CD4-positive, alpha-beta T cell (primary cell): ENCODE measurements at places on chromosomes 12 and 14.

- DNase-seq, result peak; percentile 16
Measured at GRCh38 chr12:49109641-49110463, 795 bp downstream of the LMBR1L start.

GRCh38 chr12:52860102-52860823 is 11.5 kb upstream of the KRT78 start:
- DNase-seq, result no peak

- DNase-seq, result no peak
Measured at GRCh38 chr12:104314242-104314614, 10.7 kb downstream of the EID3 start.

- DNase-seq, result no peak
Measured at GRCh38 chr14:44995196-44995595, 33.2 kb downstream of the TOGARAM1 start.

GRCh38 chr12:21797539-21797938 is 23.0 kb upstream of the KCNJ8 start:
- no peak for DNase-seq

GRCh38 chr12:111112311-111113098 is 192.1 kb upstream of the MYL2 start:
- no peak for DNase-seq

DNA sequence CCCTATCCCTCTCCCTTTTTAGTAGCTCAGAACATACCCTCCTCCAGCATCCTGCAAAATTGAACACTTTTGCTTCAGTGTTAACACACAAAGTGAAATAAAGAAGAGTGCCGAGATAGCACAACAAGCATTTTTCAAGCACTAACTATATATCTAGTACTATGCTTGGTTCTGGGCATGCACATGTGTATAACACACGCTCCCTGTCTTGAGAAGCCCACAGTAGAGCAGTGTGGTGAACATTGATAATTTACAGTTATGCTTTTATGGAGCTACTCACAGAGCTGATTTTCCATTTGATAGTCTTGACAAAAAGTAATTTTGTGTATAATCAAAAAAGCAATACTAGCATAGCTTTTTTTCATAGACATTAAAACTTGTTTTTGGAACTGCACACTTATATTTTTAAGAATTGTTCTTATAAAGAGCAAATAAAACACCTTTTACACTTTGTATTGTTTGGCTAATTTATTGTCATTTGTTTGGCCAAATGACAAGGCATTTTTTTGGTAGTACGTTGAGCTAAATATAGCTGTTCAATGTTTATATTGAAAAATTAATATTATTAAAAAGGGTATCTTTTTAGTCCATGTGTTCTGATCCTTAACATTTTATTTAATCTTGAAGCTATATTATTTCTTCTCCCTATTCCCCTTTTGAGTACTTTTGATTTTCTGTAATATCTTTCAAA is 39.7 kb downstream of the LEMD3 start:
- DNase-seq, result no peak
